ENCODE measurements at places on chromosomes 11 and 22. TPM values are rescaled to one million over a fixed set of nuclear protein-coding genes. Genes with fewer than 3 reads are reported as not detected.

DNA sequence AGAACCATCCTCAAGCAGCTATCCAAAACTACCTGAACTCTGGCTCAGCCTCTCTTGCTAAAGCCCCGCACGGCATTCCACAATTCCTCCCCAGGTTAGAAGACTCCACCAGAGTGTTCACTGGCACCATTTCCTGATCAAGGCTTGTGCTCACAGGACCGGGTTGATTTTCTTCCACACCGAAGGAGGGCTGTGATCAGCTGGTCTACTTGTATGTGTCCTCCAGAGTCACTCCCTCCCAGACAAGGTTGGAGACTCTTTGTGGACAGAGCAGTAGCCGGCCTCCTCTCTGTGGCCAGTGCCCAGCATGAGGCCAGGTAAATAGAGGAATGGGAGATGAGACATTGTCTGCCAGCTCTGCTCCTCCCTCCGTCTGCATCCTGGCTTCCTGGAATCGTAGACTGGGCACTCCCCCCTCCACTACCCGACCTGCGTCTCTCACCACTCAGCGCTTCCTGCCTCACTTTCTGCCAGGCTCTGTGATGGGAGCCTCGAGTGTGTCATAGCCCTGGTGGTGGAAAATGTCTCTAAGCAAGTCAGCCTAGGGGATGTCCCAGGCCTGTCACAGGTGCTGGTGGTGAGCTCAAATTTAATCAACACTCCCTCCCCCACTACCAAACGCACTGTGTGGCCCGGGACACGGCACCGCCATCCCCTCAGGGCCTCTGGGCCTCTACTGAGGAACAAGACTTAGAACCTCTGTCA, 12.5 kb upstream of the TMPRSS6 start:
- DNase-seq = peak; percentile 53

- DNase-seq = no peak
Observed at GRCh38 chr11:33775832-33776470, 1.6 kb upstream of the FBXO3 start.

DNA sequence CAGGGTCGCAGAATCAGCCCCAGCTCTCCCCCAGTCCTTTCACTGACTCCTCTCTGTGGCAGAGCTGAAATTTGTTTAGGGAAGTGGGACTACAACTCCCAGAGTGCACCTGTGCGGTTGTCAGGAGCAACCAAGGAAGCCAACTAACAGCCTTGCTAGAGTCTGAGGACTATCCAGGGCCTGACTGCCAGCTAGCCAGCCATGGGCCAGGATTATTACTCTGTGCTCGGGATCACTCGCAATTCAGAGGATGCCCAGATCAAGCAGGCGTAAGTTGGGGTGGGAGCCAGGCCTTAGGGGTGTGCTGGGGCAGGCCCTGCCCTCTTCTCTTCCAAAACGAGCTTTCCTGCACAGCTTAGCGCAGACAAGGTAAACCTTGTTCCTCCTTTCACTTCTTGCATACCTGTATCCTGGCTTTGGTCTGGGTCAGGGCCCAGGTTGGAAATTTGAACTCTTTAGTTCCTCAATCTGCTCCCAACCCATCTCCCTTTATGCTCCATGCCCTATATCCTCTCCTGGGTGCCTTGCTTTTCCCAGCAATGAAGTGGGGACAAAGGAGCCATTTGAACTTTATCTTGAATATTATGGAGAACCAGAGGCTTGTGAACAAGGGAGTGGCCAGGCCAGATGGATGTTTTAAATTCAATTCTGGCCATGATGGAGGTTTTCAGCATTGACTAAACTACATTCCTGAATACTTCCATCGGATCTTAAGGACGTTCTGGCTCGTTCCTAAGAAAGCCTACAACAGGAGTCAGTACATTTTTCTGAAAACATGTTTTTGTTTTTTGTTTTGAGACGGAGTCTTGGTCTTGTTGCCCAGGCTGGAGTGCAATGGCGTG, at the start of gene DNAJB13:
Gene DNAJB13, plus strand, starts transcription at position 158 of the 842 bp plus-strand sequence. Its CDS starts 44 bp downstream, at position 202.
- DNase-seq = peak; percentile 44

Gene PDGFD
- not detected for total RNA-seq

Gene CHRNA10
- 1.3 TPM for total RNA-seq

Gene SVIP
- total RNA-seq = 14.0 TPM

- DNase-seq = no peak
Observed at GRCh38 chr22:31439808-31440207, 40.4 kb downstream of the DRG1 start.

DNA sequence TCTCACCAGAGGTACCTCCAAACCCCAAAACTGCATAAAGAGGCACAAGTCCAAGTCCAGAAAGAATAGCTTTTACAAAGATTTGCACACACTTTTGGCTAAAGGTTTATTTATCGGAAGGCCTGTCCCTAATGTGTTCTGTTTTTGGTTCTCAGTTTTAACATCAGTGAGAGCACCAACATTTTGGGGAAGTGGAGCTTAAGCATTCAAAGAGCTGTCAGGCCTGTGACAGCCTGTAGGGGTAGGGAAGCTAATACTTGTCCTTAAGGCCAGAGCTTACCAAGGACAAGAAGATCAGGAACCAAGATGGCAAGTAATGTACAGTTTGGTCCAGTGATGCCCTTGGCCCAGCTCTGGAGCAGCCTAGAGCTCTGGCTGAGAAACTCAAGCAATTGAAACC, 38.9 kb upstream of the SCUBE2 start:
- DNase-seq = no peak

DNA sequence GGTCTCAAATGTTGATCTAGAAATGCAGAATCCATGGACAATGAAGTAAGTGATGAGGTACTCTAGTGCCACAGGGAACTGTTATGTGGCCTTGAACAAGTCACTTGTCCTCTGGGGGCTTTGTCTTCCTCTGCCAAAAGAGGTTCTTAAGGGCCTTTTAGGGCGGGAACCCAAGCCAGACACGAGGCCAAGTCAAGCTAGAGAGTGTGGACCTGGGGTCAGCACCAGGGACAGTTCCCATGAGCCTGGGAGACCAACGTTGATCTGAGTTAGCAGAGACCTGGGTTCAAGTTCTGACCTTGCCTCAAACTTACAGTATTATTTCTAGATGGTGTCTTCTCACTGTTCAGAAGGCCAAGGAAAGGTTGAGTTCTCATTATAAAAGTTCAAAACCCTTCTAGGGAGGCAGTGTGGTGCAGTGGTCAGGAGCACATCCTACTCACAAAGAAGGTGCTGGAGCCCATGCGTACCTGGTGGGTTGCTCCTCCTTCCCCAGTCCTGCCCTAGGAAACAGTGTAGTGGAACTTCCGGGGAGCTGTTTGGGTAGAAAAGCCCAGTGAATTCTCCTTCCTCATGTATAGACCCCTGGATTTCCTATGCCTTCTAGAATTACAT, 121.5 kb downstream of the CHST1 start:
- no peak for DNase-seq

DNA sequence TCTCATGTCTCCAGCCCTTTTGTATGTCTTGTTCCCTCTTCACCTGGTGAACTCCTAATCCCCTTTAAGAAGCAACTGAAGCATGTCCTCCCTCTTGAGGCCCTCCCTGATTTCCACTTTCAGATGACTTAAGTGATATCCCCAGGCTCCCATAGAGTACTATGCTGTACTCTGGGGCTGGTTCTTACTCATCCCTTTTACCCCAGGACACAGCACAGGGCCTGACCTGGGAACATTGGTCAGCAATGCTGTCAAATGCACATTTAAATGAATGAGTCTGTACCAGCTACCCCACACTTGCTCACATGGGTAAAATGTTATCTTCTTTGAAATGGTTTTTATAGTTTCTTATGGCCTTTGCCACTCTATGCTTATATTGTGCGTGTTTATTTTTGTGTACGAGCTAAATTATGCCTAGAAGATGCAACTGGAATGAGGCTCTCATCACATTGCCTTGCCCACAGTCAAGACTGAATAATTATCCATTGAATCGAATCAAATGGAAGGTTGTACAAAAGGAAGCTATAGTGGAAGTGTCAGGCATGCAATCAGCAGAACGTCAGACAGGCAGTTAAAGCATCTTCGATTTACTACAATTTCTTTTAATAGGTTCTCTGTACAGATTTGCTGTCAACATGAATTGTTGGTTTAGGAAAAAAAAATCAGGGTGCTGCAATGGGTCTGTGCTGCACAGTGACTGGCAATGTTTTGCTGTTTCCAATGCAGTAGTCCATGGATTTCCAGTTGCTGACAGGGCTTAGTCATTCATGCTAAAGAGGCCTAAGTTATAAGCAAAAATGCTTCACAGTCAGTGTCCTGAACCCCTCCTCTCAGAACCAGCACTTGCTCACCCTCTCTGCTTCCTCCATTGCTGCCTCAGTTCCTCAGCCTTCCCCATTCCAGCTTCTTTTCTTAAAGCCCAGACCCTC, 79.5 kb downstream of the PARVA start:
- DNase-seq = no peak

Gene ADAMTS15
- 1.6 TPM for total RNA-seq

Gene LRRC32
- 11.5 TPM for total RNA-seq

- DNase-seq = no peak
Observed at GRCh38 chr22:17960695-17961445, 63.5 kb downstream of the MICAL3 start.
